ENCODE measurements at places on chromosomes 1 and 21.
A peak's percentile ranks its signal among the peaks of the same experiment; 100 is the strongest.

DNA sequence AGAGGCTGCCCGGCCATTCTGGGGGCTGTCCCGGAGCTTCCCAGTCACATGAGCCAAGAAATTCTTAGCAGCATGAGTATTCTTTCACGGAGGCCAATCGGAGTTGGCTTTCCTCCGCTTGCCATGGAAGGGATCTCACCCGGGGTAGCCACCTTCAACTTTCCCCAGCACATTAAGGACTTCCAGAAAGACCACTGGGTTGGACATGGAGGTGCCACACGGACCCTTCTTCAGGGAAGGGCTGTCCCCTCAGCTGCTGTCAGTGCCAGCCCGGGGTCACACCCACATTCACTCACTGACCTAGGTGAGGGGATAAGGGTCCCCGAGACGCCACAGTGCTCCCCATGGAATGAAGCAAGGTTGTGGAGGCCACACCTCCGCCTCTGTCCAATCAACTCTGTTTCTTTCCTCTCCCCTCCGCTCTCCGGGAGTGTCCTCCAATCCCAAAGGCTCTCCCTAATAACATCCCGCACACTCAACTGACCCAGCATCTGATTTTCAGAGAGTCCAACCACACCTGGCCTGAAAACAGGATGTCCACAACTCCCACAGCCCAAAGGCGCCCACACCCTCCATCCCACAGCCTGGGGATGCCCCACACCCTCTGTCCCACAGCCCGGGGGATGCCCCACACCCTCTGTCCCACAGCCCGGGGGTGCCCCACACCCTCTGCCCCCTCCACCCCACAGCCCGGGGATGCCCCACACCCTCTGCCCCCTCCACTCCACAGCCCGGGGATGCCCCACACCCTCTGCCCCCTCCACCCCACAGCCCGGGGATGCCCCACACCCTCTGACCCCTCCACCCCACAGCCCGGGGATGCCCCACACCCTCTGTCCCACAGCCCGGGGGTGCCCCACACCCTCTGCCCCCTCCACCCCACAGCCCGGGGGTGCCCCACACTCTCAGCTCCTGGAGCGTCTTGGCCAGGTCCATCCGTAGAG, 19.4 kb downstream of the RSPH1 start:
- peak; percentile 43 for DNase-seq

- no peak for DNase-seq
These were observed 47.4 kb downstream of the PTPRC start for GRCh38 chr1:198686069-198686728.

DNA sequence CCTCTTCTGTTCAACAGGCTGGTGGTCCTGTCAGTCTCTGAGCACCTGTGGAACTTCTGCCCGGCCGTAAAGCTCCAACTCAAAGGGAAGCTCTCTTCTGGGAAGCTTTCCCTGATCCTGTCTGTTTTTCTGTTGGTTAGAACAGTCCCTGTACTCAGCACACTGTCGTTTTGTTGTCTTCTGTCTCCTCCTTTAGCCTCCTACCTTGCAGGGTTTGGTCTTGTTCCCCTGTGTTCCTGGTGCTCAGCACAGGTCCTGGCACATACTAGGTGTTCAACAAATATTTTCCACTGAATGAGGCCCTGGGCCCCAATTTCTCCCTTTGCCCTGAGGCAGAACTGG, 328 bp upstream of the KDF1 start:
- no peak for DNase-seq

DNA sequence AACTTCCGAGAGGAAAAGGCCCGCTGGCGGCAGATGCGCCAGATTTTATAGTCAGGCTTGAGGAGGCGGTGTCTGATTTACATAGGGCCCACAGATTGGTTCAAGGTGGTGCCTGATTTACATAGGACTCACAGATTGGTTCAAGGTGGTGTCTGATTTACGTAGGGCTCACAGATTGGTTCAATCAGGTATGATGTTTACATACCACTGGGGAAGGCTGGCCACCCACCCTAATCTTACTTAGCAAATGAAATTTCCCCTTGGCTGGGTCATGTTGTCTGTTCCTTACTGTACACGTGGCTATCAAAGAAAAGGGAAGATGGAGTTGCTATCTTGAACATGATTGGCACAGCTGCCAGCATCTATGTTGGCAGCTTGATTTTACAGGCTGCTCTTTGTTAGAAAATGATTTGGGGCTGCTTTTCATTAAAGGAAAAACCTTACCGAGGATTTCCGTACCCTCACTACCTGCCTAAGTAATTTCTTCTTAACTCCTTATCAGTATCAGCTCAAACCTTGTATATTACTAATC, 96.3 kb downstream of the SETD4 start:
- DNase-seq = no peak

- no peak for DNase-seq
These were observed 1757.9 kb downstream of the BRINP3 start for GRCh38 chr1:188719735-188720134.

DNA sequence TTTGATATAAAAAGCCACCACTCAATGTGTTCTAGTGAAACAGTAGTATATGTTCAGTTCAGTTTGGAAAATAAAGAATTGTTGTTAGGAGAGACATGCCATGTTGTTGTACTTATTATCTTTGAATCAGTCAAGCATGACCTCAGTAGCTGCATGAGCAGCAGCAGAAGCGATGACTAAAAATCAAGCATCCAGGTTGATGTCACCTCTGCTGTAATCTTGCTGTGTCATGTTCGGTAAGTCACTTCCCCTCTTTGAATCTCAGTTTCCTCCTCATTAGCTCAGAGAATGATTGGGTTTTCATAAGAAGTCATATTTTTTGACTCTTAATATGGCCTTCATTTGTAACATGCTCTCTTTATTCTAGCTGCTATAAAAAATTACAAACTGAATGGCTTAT, 428.4 kb upstream of the B3GALT2 start:
- no peak for DNase-seq

DNA sequence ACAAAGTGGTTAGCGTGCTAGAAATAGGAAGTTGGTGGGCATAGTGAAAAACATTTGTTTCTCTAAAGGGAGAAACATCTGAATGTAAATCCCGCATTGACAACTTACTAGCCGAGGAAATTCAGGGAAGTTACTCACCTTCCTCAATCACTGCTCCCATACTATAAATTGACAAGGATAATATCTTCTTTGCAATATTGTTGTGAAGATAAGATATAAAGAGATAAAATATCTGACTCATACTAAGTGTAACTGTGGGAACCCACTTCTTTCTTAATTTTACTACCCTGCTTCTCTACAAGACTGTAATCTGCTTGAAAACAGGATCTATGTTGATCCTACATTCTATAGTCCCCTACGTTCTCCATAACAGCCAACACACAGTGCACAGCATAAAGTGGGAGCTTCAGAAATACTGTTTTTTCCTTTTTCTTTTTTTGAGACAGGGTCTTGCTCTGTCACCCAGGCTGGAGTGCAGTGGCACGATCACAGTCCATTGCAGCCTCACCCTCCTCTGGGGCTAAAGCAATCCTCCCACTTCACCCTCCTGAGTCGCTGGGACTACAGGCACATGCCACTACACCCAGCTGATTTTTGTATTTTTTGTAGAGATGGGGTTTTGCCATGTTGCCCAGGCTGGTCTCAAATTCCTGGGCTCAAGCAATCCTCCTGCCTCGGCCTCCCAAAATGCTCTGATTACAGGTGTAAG, 57.4 kb upstream of the C1orf21 start:
- no peak for DNase-seq

- DNase-seq = no peak
These were observed 25.0 kb downstream of the SCP2 start for GRCh38 chr1:52952112-52952511.

DNA sequence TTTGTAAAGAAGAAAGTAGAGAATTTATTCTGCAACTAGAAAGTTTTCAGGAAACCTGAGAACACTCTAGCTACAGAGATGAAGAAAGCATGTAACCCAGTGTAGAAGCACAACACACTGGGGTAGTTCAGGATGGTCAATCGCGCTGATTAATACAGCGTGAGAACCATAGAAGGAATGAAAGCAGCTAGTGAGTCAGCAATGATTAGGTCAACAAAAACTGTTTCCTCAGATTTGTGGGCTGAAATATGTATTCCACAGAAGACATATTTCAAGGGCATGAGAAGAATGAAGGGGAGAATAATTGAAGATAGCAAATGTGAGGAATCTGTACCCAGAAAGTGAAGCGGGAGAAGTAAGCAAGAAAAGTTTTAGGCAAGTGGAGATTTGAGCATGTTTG, 97.8 kb upstream of the ADGRL2 start:
- DNase-seq = no peak

GRCh38 chr1:191460234-191460633, 698.0 kb upstream of the RGS18 start:
- DNase-seq = no peak

DNA sequence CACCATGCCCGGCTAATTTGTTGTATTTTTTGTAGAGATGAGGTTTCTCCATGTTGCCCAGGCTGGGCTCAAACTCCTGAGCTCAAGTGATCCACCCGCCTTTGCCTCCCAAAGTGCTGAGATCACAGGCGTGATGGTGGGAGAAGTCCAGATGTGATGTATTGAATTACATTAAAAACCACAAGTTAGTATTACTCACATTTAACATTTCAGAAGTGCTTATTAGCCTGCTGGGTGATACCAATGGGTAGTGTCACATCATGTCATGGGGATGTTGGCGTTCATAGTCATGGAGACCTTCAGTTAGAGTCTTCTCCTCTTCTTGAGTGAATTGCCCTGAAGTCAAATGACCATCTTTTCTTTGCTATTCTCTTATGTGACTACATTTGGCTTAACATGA, 63.6 kb upstream of the VAMP3 start:
- no peak for DNase-seq

GRCh38 chr1:58982259-58982998, 198.6 kb upstream of the JUN start:
- DNase-seq = peak; percentile 80

DNA sequence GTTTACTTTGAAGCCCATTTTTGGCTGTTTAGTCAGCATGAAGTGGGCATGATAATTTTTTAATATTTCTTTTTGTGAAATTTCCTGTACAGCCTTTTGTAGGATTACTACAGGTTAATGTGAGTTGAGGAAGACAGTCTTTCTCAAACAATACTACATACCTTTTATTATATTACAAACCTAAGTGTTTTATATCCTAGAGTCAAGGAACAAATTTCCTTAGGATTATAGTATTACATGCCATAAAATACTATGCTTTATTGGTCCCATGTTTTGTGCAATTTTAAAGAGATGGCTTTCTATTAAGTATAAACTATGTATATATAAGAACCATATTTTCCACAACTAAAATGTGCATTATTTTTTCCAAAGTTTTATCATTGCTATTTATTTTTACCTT, 9.2 kb upstream of the CHAF1B start:
- DNase-seq = no peak

DNA sequence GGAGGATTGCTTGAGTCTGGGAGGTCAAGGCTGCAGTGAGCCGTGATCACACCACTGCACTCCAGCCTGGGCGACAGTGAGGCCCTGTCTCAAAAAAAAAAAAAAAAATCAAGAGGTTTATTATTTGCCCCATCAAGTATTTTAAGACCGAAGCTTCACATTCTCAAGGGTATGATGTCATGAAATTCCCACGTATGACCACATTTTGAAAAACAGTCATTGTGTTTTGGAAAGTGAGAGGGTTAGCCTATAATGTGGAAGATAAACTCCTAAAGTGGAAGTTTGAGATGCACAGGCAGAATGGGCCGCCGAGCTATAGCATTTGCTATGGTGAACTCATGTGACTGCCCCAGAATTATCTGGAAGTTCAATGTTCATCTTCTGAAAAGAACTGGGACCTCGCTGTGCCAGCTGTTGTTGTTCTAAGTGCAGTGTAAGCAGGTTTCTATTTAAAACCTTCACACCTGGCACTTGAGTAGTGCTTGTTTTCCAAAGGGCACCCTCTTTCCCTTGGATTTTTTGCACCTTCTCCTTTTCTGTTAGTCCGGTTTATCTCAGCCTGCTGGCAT, 96.9 kb upstream of the SLC25A33 start:
- no peak for DNase-seq

GRCh38 chr1:53733447-53733931, 5.5 kb downstream of the GLIS1 start:
- no peak for DNase-seq

- no peak for DNase-seq
These were observed 158.2 kb upstream of the KLHDC7A start for GRCh38 chr1:18322368-18323032.

- no peak for DNase-seq
These were observed 167.4 kb downstream of the DUSP10 start for GRCh38 chr1:221574529-221574928.

- no peak for DNase-seq
These were observed 121.0 kb upstream of the IRF2BP2 start for GRCh38 chr1:234730770-234731568.

GRCh38 chr1:30425046-30425445, 298.3 kb downstream of the MATN1 start:
- DNase-seq = no peak

DNA sequence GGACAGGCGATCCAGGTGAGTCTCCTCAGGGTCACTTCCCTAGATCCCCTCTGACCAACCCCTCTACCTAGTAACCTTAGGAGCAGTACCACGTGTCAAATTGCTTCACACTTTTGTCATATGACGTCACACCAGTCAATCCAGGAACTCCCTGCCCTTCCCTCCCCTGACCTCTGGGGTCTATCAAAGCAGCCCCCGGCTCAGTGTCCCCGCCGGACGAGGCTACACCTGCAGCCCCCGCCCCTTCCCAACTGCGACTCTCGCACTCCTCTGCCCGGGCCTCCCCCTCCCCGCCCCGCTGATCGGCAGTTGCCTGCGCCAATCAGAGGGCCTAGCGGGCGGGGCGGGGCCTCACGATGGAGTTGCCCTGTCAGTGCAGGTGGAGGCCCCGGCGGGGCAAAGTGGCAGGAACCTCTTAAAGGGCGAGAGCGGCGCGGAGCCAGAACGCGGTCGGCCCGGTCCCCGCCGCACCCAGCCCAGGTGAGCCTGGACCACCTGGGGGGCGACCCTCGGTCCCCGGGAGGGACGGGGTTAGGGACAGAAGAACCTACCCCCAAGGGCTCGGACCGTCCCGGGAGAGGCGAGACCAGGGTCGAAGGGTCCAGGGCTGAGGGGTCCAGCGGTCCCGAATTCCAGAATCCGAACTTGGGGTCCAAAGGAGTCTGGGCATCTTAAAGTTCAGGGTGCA, 27.5 kb upstream of the EPB41 start:
- DNase-seq = peak; percentile 92

GRCh38 chr1:1441002-1441888, 5.8 kb downstream of the VWA1 start:
- peak; percentile 80 for DNase-seq

- DNase-seq = no peak
These were observed 65.7 kb downstream of the MAP3K21 start for GRCh38 chr1:233393084-233393840.

GRCh38 chr1:63908016-63908415, 134.2 kb downstream of the ROR1 start:
- no peak for DNase-seq

GRCh38 chr1:195898924-195899323, 709.3 kb downstream of the KCNT2 start:
- DNase-seq = no peak

GRCh38 chr1:17209430-17209829, 4.5 kb downstream of the PADI1 start:
- DNase-seq = no peak

GRCh38 chr1:24111262-24111995, 506 bp downstream of the MYOM3 start:
- no peak for DNase-seq

All from psoas muscle (tissue), 8 donors.